LoVo (cell line): ENCODE measurements at places on chromosomes 3 and 15.

GRCh38 chr15:45660231-45660979, 25.6 kb downstream of the SQOR start:
- no peak for DNase-seq

DNA sequence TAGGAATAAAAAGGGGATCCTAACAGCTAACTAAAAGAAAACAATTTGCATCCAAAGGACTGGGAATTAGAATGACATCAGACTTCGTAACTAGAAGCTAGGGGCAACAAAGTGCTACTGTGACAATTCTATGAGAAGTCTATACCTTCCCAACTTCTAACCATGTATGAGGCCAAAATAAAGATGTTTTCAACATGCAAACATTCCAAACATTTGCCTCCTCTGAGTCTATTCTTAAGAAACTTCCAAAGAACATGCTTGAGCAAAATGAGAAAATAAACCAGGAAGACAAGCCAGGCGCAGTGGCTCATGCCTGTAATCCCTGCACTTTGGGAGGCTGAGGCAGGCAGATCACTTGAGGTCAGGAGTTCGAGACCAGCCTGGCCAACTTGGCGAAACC, 13.1 kb upstream of the RNF7 start:
- DNase-seq = no peak

GRCh38 chr15:92930776-92931175, 30.7 kb downstream of the CHD2 start:
- DNase-seq = no peak

- DNase-seq = no peak
Observed at GRCh38 chr15:96619174-96619573, 288.7 kb downstream of the NR2F2 start.

DNA sequence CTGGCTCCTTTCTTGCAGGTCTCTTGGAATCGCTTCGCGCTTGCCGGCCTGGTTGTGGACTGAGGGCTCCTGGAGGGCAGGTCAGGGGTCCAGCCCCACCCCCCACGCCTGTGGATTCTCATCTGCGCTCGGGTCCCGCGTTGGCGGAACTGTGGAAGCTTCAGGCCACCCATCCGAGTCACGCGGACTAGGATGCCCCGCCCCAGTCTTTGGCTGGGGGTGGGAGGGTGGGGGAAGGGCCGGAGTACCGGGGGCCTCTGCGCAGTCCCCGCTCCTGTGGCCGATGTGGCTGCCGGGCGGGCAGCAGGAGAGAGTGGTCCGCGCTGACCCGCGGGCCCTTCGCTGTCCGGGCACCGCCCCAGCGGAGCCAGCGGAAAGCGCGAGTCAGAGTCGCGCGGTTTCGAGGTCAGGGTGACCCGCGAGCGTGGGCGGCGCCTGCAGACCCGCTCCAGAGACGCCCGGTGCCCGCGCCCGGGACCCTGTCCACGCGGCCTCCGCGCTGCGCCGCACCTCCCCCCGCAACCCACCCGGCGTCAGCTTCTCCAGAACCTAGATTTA, 114.2 kb downstream of the KLF13 start:
- DNase-seq = no peak
